ENCODE measurements at places on chromosomes 2 and 18. TPM values are rescaled to one million over a fixed set of nuclear protein-coding genes. Genes with fewer than 3 reads are reported as not detected.

- DNase-seq, result no peak
Measured at GRCh38 chr2:103208916-103209315, 447.1 kb downstream of the TMEM182 start.

The RAB27B gene
- total RNA-seq, result 0.08 TPM

DNA sequence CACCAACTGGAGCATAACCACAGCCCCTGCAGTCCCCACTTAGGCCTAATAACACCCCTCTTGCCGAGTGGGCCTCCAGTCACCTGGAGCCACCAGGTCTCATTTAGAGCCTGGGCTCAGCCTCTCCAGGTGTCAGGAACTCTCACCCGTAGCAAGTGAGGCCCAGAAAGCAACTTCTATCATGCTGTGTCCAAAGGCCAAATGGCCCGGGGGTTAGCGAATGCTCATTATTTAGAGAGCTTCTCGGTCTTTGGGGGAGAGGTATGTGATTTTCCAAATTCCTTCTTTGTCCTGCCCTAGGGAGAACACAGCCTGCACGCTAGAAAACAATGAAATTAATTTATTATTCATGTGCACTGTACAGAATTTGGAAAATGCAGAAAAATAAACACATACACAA lies 109.9 kb upstream of the PTPRM start:
- DNase-seq, result no peak

The PDE11A gene
- 4.4 TPM for total RNA-seq

DNA sequence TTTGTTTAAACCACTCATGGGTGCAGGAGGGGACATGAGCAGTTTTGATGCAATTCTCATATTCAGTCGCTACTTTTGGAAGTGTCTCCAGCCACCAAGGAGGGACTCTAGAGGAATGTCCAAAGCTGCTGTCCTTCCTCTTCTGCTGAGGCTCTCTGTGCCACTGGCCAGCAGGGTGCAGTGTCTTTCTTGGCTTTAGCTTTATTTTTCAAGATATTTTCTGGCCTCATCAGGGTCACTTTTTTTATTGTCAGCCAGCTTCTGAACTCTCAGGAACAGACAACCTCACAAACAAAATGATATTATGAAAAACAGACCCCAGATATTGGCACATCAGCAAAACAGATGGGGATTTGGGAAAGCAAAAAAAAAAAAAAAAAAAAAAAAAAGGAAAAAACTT lies 289.3 kb upstream of the ZSWIM2 start:
- DNase-seq, result peak; percentile 67

The LYPD6 gene
- 0.14 TPM for total RNA-seq

DNA sequence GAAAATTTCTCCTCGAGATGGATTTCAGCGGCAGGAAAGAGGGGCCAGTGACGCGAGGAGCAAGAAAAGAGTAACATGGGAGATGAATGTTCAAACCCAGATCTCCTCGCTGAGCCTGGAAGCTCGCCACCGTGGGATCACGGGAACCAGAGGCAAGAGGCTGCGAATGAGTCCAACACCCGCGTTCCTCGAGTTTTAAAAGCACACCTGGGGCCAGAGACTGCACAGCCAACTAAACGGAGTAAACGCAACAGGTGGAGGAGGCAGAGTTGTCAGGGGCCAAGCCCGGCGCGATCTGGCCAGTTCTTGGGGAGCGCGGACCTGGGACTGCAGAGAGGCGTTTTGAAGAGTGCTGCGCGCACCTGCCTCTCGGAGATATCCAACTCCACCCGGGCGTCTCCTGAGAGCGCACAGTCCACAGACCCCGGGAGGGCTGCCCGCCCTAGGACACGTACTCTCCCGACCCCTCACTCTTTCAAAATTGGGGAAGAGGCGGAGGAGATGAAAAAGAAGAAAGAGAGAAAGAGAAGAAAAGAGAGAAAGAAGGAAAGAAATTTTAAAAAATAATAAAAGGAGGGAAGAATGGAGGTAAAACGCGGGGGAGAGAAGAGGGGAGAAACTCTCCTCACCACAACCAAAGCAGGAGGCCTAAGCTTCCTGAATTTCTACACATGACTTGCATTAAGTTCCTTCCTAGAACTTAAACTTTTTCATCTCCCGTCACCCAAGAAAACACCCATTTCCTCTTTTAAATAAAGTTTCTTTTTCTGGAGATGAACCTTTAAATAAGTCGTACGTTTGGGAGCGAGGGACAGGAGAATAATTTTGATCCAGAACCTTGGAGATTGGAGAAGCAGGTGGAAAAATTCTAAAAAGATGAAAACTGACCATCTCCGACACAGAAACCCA lies 5.3 kb upstream of the PAX3 start:
- no peak for DNase-seq

The SERPINB11 gene
- total RNA-seq, result not detected

DNA sequence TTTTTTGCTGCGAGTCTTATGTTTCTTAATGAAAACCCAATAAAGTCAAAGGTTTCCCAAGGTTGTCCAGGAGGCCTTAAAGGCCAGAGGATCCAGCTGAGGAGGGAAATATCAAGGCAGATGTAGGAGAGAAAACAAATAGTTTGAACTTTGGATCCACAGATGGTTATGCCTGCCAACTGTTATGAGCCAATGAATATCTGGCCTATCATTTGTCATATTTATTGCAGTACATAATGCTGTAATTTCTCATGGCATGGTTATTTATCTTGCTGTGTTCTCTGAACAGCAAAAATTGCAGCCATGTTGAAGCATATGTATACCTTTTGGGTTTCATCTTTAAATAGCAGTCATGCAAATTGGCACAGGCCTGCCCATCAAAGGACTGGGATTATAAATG lies 38.2 kb upstream of the CAVIN2 start:
- no peak for DNase-seq

The ARHGAP15 gene
- 4.2 TPM for total RNA-seq

The NT5DC4 gene
- total RNA-seq, result not detected

- peak; percentile 60 for DNase-seq
Measured at GRCh38 chr2:43044093-43044681, 182.2 kb downstream of the ZFP36L2 start.

The CDKL4 gene
- 0.22 TPM for total RNA-seq

GRCh38 chr2:221908518-221908917 lies 336.4 kb upstream of the EPHA4 start:
- DNase-seq, result no peak

The CRYBA2 gene
- total RNA-seq, result not detected

GRCh38 chr2:166042356-166042755 lies 85.5 kb downstream of the SCN1A start:
- no peak for DNase-seq

The SCN3A gene
- 0.95 TPM for total RNA-seq

- DNase-seq, result peak; percentile 91
Measured at GRCh38 chr2:23669413-23670244, 257.3 kb downstream of the ATAD2B start.

The GPR35 gene
- 2.2 TPM for total RNA-seq

The REG3A gene
- not detected for total RNA-seq

DNA sequence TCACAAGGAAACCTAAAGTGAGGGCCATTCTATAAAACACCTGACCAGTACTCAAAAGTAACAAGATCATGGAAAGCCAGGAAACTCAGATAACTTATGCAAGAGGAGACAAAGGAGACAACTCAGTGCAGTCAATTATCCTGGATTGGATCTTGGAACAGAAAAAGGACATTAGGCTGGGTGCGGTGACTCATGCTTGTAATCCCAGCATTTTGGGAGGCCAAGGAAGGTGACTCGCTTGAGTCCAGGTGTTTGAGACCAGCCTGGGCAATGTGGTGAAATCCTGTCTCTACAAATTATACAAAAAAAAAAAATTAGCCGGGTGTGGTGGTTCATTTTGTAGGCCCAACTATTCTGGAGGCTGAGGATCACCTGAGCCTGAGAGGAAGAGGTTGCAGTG lies 424.5 kb upstream of the SPRED2 start:
- DNase-seq, result no peak

GRCh38 chr18:74268175-74268574 lies 23.6 kb downstream of the CYB5A start:
- DNase-seq, result no peak

GRCh38 chr2:221203856-221204255 lies 368.2 kb downstream of the EPHA4 start:
- DNase-seq, result no peak

GRCh38 chr2:236107536-236107935 lies 60.6 kb downstream of the GBX2 start:
- no peak for DNase-seq

GRCh38 chr2:142315346-142315745 lies 184.5 kb upstream of the LRP1B start:
- no peak for DNase-seq

DNA sequence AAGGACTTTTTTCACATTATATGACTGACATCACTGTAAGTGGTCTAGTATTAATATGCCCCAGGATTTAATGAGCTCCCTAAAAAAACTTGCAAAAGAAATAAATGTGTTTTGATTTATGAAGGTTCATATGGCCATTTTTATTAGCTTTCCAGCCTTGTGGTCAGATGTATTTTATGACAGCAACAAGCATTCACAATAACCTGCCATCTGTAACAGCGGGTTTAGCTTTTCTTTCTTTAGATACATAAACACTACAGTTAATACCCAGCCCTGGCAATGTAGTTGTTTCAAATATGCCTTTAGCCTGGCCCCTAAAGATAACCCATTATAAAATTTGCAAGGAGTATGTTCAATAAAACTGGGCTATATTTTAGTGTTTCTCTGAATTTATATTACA lies 1063.8 kb downstream of the SOCS6 start:
- no peak for DNase-seq

The GCG gene
- not detected for total RNA-seq

- DNase-seq, result no peak
Measured at GRCh38 chr2:228876276-228876675, 394.8 kb downstream of the PID1 start.

DNA sequence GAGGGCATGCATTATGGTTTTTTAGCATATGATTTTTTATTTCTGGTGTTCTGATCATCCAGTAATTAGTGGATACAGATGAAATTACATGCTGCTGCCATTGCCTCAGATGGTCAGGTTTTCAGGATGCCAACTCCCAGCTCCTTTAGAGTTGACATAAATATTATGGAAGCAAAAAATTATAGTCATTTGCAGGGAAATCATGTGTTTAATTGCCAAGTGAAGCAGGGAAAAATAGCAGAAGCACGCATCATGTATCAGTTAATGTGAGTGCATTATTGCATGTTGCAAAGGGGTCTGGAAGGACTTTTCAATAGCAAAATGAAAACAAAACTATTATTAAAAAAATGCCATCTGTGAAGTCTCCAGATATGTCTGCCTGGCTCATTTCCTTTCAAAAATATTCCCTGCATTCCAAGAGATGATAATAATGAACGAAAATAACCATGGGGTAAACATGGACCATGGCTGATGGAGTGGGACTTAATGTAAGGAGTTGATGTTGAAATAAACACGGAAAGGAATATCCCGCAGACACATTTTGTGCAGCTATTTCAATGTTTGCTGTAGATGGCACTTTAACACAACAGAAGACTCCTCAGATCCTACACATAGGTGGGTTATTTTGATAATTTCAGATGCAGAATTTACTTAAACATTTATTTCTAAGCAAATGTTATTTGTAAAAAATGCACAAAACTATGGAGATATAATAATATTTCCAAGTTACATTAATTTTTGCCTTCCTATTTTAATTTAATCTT lies 87.7 kb upstream of the DYNAP start:
- DNase-seq, result no peak

The WNT6 gene
- 2.1 TPM for total RNA-seq

GRCh38 chr2:165558832-165559231 lies 89.3 kb downstream of the CSRNP3 start:
- DNase-seq, result no peak

DNA sequence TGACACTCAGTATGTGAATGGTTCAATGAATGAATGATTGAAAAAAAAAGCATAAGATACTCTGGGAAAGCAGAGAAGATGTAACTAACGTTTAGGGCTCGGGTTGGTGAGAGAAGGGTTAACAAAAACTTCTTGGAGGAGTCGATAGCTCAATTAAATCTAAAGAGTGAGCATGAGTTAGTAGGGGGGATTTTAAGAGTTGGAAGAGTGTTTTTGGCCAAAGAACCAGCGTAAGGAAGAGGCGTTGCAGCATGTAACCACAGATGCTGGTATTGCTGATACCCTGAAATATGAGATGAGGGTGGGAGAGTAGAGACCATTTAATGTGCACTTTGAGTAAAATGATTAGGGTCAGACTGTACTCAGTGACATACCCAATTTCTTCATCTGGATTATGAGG lies 14.5 kb downstream of the ARHGAP28 start:
- DNase-seq, result no peak

DNA sequence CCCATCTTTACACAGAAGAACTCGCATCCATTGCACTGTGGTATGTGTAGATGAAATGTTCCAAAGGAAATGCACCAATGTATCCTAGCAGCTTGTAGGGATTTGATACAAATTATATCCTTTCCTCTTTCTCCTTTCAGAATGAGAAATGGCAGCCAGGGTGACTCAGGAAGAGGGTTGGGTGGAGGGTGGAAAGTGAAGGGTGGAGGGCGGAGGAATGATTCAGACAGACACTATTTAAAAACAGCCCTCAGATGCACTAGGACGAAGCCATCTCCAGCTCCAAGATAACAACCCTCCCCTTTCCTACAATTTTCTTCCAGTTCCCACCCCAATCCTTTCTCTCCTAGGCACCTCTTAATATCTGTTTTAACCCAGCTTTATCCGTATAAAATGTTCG lies 96.2 kb upstream of the STK39 start:
- DNase-seq, result no peak

DNA sequence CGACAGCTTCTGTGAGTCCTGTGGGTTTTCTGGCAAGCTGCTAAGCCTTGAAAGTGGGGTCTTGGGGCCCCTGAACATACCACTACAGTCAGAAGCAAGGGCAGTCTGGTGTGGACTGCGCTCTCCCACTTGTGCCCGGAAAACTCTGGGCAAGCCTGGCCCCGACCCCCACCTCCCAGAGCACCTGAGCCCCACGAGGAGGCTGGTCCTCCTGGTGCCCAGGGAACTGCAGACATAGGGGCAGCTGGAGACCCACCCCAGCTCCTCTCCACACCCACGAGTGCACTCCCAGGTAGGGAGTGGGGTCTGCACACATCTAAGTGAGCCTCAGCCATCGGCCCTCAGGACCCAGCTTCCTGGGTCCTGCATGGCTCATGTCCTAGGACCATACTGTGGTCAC lies 16.2 kb upstream of the GPC1 start:
- DNase-seq, result peak; percentile 26

- DNase-seq, result peak; percentile 81
Measured at GRCh38 chr2:121810959-121811853, 55.8 kb downstream of the TSN start.
